ENCODE measurements at places on chromosomes 3 and 15.

DNA sequence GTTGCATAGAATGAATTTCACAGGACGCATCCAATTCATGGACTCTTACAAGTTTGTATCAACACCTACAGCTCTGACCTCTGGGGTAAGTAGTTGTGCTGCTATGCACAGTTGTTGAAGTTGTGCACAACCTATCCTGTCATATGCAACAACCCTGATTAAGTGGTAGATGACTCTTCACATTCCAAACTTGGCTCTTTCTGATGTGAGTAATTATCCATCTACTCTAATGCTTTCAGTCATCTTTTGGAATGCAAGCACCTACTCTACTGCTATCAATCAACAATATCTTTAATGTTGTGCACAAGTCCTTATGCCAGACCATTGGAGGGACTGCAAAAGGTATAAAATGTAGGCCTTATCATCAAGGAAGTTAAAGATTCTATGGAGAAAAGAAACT lies 921.4 kb downstream of the MCTP2 start:
- DNase-seq, result no peak

- no peak for DNase-seq
Measured at GRCh38 chr3:45597171-45597570, 2.6 kb downstream of the LIMD1 start.

DNA sequence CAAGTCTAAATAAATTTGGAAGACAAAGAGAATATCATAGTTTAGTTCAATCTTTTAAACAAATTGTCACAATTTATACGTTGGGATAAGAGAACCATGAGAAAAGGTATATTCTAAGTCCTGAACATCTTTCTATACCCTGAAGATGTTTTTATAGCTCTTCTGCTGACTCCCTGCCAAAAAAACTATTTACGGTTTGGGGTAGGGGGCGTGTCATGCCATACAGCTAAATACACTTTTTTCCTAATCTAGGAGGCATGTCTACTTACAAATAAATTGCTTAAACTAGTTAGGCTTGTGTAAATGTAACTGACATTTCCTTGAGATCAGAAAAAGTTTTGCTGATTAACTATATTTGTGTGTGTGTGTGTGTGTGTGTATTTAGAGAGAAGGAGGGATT lies 163.3 kb downstream of the PGPEP1L start:
- no peak for DNase-seq

GRCh38 chr15:70519616-70520015 lies 243.7 kb downstream of the UACA start:
- DNase-seq, result no peak

- DNase-seq, result no peak
Measured at GRCh38 chr3:165624761-165625160, 212.5 kb downstream of the BCHE start.

DNA sequence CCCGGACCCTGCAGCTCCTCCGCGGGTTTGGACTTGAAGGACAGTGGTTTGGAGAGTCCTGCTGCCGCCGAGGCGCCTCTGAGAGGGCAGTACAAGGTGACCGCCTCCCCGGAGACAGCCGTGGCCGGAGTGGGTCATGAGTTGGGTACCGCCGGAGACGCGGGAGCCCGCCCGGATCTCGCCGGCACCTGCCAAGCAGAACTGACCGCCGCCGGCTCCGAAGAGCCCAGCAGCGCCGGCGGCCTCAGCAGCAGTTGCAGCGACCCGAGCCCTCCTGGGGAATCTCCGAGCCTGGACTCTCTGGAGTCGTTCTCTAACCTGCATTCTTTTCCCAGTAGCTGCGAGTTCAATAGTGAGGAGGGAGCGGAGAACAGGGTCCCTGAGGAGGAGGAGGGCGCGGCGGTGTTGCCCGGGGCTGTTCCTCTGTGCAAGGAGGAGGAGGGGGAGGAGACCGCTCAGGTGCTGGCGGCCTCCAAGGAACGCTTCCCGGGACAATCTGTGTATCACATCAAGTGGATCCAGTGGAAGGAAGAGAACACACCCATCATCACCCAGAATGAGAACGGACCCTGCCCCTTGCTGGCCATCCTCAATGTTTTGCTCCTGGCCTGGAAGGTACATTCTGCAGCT lies 634 bp downstream of the MINDY2 start:
- DNase-seq, result peak; percentile 55

GRCh38 chr15:58504674-58505234 lies 73.0 kb downstream of the LIPC start:
- no peak for DNase-seq

GRCh38 chr3:111610189-111610588 lies 15.0 kb upstream of the ZBED2 start:
- DNase-seq, result no peak

- DNase-seq, result no peak
Measured at GRCh38 chr3:37620071-37620635, 241.5 kb upstream of the CTDSPL start.

- DNase-seq, result no peak
Measured at GRCh38 chr3:172071780-172072330, 32.5 kb downstream of the FNDC3B start.

GRCh38 chr3:102135316-102135715 lies 286.0 kb downstream of the NFKBIZ start:
- no peak for DNase-seq

DNA sequence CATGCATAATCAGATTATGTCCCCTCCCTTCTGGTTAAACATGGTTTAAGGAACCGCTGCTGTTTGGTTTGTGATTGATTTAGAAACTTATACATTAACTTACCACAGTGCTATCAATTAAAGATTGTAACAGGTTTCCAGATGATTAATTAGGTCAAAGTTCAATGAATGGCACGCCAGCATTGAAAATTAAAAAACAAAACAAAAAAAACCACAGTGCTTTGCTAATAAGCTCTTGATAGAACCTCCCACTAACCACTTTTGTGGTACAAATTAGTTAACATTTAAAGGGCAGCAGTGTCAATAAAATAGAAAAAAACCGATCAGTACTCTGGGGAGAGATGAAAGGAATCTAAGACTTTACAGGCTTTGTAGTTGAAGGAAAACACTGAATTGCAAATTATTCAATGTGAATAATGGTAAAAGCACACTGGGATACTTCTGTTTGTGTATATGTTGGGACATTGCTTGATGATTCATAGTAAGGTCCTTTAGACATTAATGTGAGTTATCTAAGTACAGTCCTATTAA lies 7.6 kb upstream of the C3orf38 start:
- DNase-seq, result no peak

GRCh38 chr3:114519415-114519814 lies 225.6 kb downstream of the TIGIT start:
- DNase-seq, result no peak

DNA sequence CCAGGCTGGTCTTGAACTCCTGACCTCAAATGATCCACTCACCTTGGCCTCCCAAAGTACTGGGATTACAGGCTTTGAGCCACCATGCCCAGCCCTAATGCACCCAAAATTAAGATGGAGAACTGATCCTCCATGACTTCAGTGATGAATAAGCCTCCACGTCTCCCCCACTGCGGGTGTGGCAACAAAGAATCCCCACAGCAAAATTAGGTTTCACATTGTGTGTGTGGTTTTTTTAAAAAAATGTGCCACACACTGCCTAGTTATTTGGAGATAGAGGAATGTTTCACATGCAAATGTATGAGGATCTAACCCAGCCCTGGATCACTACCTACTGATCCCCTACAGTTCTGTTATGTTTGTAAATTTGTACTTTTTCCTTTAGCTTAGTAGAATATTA lies 17.3 kb downstream of the HDAC11 start:
- DNase-seq, result no peak

DNA sequence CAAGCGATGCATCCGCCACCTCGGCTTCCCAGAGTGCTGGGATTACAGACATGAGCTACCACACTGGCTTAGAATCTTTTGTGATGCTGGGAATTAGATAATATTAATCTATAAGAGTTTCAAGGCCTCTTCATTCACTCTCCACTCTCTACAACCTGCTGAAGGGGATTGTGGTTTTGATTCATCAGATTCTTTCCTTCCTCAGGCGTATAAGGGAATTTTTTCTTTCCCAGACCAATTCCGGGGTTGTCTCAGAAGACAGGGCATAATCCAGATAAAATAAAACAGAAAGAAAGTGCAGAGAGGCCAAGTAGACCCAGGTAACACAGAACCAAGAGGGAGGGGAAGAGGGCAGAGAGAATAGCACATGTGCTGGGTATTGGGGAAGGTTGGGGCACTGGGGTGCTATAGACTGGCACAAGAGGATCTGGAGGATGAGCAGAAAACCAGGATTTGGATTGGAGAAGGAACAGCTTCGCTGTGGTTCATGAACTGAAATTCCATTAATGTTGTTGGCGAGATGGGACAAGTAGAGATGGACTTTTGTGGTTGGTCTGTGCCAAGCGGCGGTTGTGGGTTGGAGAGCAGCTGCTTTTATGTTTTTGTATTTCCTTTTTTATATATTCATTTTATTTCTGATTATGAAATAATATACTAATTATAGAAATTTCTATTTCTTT lies 12.8 kb downstream of the ARL6IP5 start:
- no peak for DNase-seq

GRCh38 chr3:57796261-57796660 lies 40.2 kb downstream of the SLMAP start:
- no peak for DNase-seq

GRCh38 chr15:39191871-39192291 lies 389.0 kb upstream of the THBS1 start:
- no peak for DNase-seq

- DNase-seq, result no peak
Measured at GRCh38 chr3:155302481-155302880, 9.0 kb upstream of the STRIT1 start.

- DNase-seq, result peak; percentile 6
Measured at GRCh38 chr3:107217172-107217571, 160.1 kb upstream of the CCDC54 start.

DNA sequence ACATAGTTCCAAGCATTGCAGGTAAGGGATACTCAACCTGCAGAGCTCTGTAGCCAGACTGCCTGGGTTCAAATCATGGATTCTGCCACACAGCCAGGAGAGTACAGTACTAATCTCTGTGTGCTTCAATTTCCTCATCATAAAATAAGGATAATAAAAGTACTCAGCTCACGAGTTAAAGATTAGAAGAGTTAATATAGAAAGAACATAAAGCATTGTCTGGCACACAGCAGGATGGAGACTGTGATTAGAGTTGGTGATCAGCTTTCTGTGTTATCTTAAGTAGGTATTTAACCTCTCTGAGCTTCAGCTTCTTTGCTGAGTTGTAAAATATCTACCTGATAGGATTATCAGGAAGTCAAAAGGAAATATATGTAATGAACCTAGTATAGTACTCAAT lies 2.7 kb downstream of the CEP70 start:
- no peak for DNase-seq

- no peak for DNase-seq
Measured at GRCh38 chr3:169841171-169841570, 28.5 kb upstream of the LRRC34 start.

DNA sequence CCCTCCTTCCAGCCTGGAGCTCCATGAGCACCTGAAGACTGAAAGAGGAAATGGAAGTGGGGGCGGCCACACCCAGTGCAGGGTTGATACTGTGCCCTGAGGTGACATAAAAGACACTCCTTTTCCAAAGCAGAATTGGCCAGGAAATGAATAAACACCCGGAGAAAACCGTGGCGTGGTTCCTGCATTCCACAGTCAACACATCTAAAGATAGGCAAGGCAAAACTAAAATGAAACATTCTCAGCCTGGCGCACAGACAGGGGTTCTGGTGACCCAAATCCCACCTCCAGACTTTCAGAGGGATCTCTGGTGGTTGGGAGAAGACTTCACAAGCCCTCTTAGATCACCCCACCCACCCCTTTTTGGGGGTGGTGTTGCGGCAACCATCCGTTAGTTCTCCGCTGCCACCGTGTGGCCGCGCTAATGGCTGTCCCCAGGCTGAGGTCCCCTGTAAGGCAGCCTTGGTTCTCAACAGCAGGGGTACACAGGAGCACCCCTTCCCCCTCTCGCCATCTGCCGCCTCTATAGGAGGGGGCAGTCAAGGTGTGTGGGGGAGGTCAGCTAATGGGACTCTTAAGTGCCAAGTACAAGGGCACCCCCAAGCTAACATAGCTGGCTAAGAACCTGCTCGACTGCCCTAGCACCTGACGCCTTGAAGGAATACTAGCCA lies 2.5 kb upstream of the MST1R start:
- DNase-seq, result peak; percentile 63

GRCh38 chr3:189673535-189673934 lies 42.3 kb downstream of the TP63 start:
- DNase-seq, result no peak

DNA sequence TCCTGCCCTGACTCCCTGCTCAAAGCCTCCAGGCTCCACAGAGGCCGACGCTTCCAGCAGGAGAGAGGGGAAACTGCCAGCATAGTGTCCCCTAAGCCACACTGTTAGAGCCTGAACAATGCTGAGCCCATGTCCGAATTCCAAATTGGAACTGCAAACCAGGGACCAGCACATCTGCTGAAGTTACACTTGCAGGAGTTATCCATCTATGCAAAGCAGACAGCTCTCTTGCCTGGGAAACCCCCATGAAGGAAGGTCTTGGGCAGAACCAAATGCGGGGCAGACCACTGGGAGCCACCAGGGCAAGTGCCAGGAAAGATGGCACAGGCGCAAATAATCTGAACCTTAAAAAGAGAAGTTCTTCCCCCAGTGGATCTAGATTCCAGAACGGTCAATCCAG lies 625 bp downstream of the LRRC15 start:
- no peak for DNase-seq

GRCh38 chr3:190097025-190097424 lies 23.7 kb downstream of the P3H2 start:
- no peak for DNase-seq

GRCh38 chr3:152497457-152497856 lies 228.7 kb downstream of the MBNL1 start:
- no peak for DNase-seq

GRCh38 chr3:126954141-126954842 lies 28.6 kb upstream of the PLXNA1 start:
- DNase-seq, result no peak

DNA sequence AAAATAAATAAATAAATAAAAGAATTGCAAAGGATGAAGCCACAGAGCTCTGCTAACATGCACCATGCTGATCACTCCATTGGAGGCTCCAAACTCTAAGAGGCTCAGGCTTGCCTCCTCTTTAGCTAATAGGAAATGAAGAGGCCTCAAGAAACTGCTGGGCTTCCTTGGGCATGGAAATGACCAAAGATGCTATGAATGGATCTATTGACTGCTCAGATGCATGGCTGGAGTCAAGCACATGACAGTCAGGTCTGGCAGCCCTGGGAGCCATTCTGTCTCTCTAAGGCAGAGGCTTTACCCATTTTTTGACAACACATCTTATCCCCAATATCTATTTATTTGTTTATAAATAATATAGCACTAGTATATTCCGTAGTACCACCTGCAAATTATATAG lies 5.3 kb upstream of the LIPC start:
- DNase-seq, result no peak

GRCh38 chr3:141217389-141217788 lies 14.2 kb upstream of the PXYLP1 start:
- no peak for DNase-seq

DNA sequence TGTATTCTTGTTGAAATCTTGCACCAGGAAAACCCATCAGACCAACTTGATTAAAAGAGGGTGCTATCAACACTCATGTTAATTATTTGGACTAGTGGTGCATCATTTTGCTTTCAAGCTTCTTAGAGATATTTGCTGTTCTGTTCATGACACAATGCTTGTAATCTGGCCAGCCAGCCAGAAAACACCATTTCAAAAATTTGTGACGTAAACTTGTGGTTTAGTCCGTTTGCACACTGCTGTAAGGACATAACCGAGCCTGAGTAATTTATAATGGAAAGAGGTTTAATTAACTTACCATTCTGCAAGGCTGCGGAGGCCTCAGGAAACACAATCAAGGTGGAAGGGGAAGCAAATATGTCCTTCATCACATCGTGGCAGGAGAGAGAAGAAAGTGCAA lies 374.3 kb upstream of the TGFBR2 start:
- no peak for DNase-seq
